ENCODE measurements at places on chromosomes 1 and 21.

DNA sequence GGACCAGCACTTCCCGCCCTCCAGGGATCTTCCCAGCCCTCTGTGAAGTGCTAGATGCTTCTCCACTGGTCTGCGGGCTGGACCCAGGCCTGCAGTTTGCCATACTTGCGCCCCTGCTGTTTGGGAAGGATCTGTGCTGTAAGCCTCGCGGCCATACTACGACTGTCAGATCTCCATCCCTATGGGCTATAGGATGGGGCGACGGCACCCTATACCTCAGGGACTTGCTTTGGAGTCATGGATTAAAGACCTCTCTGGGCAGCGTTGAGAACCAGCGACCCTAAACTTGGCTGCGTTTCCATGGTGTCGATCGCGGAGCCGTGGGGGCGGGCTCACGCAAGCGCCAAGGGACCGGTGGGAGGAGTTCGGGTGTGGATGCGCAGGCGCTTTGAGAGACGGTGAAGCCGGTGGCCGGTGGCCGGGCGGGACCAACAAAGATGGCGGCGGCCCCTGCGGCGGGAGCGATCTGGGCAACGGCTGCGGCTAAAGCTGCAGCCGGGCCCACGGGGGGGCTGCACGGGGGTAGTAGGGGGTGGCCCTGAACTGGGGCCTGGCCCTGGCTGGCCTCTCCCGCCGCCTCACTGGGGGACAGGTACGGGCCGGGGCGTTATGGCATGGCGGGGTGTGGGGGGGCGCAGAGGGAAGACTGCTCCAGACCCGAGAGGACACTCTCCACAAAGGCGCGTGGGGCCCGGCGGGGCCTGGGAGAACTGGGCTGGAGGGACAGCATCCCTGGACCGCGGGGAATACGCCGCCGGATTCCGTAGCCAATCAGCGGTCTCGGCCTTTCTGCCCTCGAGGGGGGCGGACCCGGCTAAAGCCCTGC lies at the start of gene USP21:
Gene USP21 (plus strand): TSS at position 414 of the 826 bp plus-strand sequence. CDS start 1,141 bp downstream, outside the sequence.
- peak; percentile 91 for DNase-seq

GRCh38 chr1:19202396-19202795 lies 7.7 kb downstream of the UBR4 start:
- DNase-seq: no peak

DNA sequence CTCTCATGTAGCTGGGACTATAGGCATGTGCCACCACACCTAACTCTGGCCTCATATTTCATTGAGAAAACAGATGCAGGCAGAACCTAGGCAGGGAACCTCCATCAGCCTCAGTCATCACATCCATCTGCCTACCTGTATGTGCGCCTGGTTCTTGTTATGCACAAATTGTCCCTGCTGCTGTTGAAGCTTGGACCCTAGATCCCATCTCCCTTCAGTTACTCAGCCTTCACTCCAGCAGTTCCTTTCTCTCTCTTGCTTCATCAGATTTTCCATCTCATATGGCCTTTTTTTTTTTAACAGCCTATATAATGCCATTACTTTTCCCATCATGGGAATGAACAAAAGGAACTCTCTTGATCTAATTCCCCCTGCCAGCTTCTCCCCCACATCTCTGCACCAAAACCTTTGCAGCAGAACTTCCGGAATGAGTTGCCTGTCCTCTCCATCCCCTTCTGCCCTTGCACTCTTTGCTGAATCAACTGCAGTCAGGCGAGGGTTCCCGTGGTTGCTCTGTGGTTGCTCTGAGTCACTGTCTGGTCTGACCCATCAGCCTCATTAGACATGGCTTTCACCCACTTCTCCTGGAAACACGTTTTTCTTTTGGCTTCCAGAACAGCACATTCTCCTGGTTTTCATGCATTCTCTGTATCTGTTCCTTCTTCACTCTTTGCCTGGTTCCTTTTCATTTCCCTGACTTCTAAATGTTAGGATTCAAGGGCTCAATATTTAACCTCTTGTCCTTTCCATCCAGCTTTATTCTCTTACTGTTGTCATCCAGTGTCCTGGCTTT lies 41.5 kb downstream of the UBE4B start:
- DNase-seq: peak; percentile 77

GRCh38 chr21:45390121-45390751 lies 14.7 kb upstream of the COL18A1 start:
- no peak for DNase-seq

DNA sequence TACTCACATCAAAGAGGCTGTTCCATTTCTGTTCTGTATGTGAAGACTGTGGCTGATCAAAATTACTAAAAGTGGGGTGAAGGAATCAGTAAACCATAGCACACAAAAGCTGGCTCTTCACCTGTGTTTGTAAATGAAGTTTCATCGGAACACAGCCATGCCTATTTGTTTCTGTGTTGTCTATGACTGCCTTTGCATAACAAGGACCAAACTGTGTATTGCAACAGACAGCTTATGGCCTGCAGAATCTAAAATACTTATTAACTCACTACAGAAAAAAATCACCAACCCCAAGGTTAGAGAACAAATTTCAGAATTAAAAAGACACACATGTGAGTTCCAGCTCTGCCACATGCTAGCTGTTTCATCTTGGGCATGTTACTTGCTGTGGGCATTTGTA lies 163.9 kb downstream of the LYPLAL1 start:
- DNase-seq: no peak

GRCh38 chr1:111030590-111030989 lies 66.9 kb upstream of the LRIF1 start:
- peak; percentile 35 for DNase-seq

DNA sequence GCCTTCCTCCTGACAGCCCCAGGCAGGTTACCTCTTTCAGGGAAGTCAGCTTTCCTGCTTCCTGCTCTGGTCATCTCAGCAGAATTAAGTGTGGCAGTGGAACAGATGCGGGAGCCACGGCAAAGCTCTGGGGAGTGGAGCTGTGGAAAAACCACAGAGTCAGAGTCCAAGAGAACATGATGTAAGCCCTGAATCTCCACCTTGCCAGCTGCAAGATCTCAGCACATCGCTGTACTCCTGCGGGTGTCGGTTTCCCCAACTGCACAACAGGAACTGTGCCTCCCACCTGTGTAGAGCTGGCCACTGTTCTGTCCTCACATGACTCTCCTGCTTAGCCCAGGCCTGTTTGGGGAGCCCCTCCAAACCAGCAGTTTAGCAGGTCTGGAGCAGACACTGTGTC lies 123.7 kb downstream of the MATN1 start:
- DNase-seq: no peak

DNA sequence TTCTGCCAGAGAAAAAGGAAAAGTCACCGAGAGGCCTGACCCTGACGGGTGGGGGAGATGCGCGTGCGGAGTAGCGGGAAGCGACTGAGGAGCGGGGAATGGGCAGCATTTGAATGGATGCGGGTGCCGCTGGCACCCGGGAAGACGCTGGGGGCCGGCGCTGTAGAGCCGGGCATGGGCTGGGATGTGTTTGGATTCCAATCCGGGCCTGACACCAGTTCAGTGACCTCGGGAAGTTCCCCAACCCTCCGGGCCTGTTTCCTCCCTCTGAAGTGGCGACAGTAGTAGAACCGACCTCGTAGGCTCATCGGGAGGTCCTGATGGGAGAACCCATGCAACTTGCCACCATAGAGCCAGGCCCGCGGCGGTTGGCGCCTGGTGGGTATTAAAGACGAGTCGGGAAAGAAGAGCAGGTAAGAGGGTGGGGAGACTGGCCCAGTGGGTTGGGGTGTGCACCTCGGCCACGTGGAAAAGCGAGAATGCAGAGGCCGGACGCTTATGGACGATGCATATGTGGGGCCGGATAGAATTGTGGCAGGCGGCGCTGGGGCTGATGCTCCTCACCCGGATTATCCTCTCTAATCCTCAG lies 642 bp upstream of the SLC16A1 start:
- DNase-seq: no peak

- no peak for DNase-seq
Observed at GRCh38 chr1:94934551-94934950, 7.6 kb upstream of the CNN3 start.

GRCh38 chr1:25747046-25747719 lies 52.8 kb upstream of the SELENON start:
- DNase-seq: no peak

DNA sequence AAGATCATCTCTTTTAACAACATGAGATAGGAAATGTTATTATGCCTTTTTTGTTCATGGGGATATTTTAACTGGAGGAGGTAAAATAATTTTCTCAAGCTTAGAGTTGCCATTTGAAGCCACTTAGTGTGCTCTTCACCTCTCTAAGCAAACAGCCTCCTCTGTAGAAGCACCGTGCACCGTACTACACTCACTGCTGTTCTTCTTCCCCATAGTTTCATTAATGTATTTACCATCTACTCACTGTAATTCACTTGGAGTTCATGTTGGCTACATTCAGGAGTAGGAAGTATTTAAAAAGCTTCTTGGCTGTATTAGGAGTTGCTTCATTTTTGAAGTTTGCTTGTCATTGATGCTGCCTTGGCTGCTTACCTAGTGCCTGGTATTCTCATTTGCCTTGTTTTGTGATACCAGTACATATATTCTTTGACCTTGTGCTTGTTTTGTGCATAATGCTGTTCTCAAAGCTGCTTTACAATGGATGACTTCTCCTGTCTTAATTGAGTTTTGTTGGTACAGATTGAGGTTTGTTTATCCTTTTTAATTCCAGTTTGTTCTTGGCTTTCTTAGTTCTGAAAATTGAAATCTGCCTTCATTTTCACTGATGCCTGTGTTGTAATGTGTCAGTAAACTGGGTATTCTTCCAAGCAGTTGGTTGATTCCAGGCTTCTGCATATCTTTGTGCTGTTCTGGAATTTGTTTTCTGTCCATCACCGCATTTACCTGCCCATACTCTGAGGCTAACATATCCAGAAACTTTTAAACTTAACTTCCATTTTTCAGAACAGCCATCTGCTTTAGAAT lies 240.4 kb downstream of the HMCN1 start:
- no peak for DNase-seq

Data from T-helper 2 cell treated with Interferon-gamma antibody and Interleukin-4, amounts not matched to agents 5 μg/mL and 100 μg/mL, for 36 hours (primary cell).